Activated CD8-positive, alpha-beta memory T cell treated with anti-CD3 and anti-CD28 coated beads for 24 hours (primary cell): ENCODE measurements at places on chromosomes 13 and 19.

- DNase-seq = no peak
These were observed 45.5 kb downstream of the LYL1 start for GRCh38 chr19:13057147-13057572.

GRCh38 chr19:976476-976875, 7.7 kb upstream of the WDR18 start:
- DNase-seq = no peak

DNA sequence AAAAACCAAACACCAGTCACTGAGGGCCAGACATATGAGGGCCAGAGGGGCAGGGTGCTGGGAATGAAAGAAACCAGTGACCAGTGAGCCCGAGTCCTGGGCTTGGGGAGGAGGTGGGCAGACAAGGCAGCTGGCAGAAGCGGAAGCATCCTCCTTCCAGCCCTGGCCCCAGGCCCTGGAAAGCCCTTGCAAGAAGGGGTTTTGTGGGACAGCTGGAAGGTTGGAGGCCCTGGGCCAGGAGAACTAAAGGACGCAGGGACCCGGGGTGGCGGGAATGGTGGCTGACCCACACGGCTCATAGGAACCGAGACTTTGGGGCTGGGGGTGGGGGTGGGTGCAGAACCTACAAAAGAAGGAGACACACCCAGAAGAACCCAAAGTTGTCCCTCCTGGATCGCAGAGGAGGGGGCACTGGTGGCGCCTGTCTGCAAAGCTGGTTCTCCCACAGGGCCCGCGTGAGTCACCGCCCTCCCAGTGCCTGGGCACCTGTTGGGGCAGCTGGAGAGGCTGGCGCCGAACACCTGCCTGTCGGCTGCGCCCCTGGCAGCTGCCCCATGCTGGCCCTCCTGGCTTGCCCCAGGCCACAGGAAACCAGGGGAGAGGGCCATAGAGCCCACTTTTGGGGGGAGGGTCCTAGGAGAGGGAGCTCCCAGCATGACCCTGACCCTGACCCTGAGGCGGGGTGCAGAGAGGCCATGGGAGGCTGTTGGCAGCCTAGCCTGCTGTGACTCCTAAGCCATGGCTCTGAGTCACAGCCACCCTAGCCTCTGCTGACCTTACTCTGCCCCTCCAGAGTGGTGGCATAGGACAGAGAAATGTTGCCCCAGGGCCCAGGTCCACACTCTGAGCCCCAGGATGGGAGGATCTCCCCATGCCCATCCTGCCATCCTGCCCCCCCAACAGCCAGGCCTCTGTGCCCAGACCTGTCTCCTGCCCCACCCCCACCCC, 802 bp downstream of the DMPK start:
- no peak for DNase-seq

GRCh38 chr13:55653497-55653896, 1487.2 kb upstream of the PRR20A start:
- DNase-seq = no peak

GRCh38 chr13:113862931-113863523, 849 bp downstream of the GAS6 start:
- DNase-seq = no peak

DNA sequence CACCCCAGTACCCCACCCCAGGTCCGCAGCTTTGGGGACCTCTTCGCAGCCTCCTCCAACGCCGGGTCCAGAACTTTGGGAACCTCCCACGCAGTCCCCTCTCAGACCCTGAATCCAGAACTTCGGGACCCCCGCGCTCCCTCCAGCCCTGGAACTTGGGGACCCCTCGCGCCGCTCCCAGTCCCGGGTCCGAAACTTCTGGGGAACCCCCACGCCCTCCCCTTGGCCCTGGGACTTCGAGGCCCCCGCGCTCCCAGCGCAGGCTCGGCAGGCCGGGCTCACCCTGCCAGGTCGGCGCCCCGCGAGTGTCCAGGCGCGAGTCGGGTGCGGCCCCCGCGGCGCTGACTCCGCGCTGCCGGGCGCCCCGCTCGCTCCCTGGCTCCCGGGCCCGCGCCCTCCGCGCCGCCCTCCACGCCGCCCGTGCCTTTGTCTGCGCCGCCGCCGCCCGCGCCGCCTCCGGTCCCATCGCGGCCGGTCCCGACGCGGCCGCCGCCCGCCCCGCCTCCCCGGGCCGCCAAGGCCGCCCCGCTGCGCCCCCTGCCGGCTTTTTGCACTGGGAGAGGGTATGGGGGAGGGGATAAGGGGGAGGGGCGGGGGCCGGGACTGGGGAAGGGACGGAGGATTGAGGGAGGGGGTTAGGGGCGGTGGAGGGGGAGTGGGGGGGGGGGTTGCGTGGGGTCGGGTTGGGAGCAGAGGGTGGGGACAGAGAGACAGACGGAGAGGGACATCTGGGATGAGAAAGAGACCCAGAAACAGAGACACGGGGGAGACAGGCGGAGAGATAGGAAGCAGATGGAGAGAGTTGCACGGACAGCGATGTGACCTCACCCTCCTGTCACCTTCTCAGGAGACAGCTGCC, at the start of gene HOMER3:
HOMER3 (minus strand) TSS at position 449 of the 859 bp plus-strand sequence. CDS start 2,235 bp downstream, outside the sequence.
- peak; percentile 90 for DNase-seq

DNA sequence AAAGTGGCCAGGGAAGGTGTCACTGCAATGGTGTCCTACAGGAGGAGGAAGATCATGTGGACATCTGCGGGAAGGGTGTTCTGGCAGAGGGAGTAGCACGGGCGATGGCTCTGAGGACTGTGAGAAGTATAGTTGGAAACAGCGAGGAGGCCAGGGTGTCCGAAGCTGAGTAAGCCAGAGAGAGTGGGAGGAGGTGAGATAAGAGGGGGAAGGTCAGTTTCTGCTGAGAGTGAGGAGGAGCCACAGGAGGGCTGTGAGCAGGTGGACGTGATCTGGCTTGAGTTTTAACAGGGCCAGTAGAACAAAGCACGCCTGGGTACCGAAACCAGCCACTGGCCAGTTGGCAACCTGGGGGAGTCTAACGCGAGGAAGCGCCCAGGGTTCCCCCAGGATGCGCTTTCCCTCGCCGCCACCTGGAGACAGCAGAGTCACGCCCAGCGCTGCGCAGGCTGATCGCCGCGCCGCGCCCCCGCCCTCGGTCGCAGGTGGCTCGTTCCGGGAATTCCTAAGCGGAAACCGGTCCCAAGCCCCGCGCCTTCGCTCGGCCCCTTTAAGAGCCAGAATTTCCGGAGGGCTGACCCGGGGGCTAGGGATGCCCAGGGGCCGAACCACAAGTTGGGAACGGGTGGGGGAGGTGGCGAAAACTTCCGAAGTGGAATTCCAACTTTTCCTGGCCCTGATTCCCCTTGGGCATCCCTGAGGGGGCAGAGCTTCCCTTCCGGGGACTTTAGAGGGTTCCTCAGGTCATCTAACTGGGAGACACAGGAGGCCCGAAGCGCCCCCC, 1.1 kb upstream of the LSR start:
- DNase-seq = peak; percentile 78

DNA sequence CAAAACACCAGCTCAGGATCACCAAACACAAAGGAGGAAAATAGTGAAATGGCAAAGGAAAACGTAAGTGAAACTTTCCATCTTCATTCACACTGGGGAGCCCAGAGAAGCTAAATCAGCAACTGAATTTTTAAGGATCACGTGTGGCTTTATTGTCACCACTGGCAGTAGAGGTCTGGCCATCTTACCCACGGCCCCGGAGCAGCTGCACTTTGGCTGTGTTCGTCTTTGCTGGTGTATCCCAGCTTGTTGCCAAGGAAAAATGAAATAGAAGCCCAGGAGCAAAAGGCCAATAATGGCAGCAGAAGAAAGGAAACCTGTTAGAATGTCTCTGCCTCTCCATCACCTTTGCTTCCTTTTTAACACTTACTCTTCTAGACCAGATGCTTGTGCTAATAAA, 274.7 kb downstream of the FOXO1 start:
- no peak for DNase-seq
